Activated CD8-positive, alpha-beta memory T cell treated with anti-CD3 and anti-CD28 coated beads, Interleukin-2, amount 10 ng/mL, durations not matched to agents 7 days and 5 days (primary cell): ENCODE measurements at places on chromosomes 12 and 14. TPM values are rescaled to one million over a fixed set of nuclear protein-coding genes. Genes with fewer than 3 reads are reported as not detected.
A peak's percentile ranks its signal among the peaks of the same experiment; 100 is the strongest.

LAG3 gene
- total RNA-seq = 320 TPM

HCAR3 gene
- total RNA-seq = not detected

ARID2 gene
- 38.3 TPM for total RNA-seq

PIGH gene
- total RNA-seq = 17.1 TPM

TAS2R30 gene
- total RNA-seq = 2.1 TPM

DNA sequence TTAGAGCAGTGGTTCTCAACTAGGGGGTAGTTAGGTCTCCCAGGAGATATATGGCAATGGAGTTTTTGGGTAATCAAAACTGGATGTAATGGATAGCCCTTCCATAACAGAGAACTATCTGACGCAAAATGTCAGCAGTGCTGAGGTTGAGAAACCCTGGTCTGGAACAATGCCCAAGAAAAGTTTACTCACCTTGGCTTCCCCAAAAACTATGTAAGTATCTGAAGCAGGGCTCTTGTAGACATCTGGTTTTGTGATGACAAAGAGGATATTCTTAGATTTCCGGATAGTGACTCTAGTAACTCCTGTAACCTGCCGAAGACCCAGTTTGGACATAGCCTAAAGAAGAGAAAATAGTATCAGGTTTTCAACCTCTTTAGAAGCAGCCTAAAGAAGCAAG lies 11.8 kb downstream of the NACA start:
- no peaks in the 10 kb centered on the region for H3K27me3 ChIP-seq
- no peak for DNase-seq
- H3K27ac ChIP-seq = no peak overlapping the region
- peaks cover 54% of the 10 kb centered on the region for H3K36me3 ChIP-seq
- H3K4me3 ChIP-seq = no peak overlapping the region
- peaks cover 22% of the 10 kb centered on the region for H3K4me1 ChIP-seq

DNA sequence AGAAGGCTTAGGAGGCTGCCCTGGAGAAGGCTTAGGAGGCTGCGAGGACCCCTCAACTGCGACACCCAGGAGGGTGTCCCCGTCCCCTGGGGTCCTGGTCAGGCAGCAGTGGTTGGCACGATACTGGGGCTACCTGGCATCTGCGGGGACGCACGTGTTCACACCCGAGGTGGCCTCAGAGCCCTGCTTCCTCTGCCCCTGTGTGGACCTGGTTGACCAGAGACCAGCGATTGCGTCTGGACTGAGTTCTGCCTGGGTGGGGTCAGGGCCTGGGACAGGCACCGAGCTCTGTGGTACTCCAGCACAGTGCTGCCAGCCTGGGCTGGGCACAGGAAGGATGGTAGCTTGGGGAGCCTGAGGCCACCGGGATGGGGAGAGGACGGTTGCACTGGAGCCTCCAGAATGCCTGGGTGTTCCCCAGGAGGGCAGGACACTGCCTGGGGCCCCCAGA lies 735 bp downstream of the ASPG start:
- DNase-seq = no peak
- no peaks in the 10 kb centered on the region for H3K4me1 ChIP-seq
- H3K27me3 ChIP-seq = peaks cover 7% of the 10 kb centered on the region
- no peak overlapping the region for H3K4me3 ChIP-seq
- no peaks in the 10 kb centered on the region for H3K36me3 ChIP-seq

CLEC4C gene
- total RNA-seq = not detected

GRCh38 chr12:52199294-52199919 lies 7.6 kb upstream of the KRT80 start:
- H3K27me3 ChIP-seq = peaks cover 16% of the 10 kb centered on the region
- no peak overlapping the region for H3K27ac ChIP-seq
- peaks cover 2% of the 10 kb centered on the region for H3K4me1 ChIP-seq
- no peak for DNase-seq
- H3K4me3 ChIP-seq = no peak overlapping the region
- H3K36me3 ChIP-seq = no peaks in the 10 kb centered on the region

- H3K27ac ChIP-seq = peak overlapping the region; percentile 65
- peak overlapping the region; percentile 46 for H3K4me3 ChIP-seq
- DNase-seq = peak; percentile 61
- peaks cover 46% of the 10 kb centered on the region for H3K36me3 ChIP-seq
- peaks cover 26% of the 10 kb centered on the region for H3K4me1 ChIP-seq
- H3K27me3 ChIP-seq = no peaks in the 10 kb centered on the region
These were observed 58.3 kb downstream of the PRKCH start for GRCh38 chr14:61379639-61380184.

- peak overlapping the region; percentile 96 for H3K27ac ChIP-seq
- H3K27me3 ChIP-seq = no peaks in the 10 kb centered on the region
- H3K4me1 ChIP-seq = peaks cover 78% of the 10 kb centered on the region
These were observed 9.2 kb downstream of the PHB2 start for GRCh38 chr12:6961278-6961694.

BCAT1 gene
- total RNA-seq = 18.9 TPM

GRCh38 chr14:35470755-35471154 lies 63.2 kb upstream of the INSM2 start:
- DNase-seq = no peak
- H3K4me1 ChIP-seq = no peaks in the 10 kb centered on the region
- H3K27ac ChIP-seq = no peak overlapping the region
- H3K36me3 ChIP-seq = no peaks in the 10 kb centered on the region
- no peak overlapping the region for H3K4me3 ChIP-seq

ARHGEF25 gene
- 0.70 TPM for total RNA-seq

DNA sequence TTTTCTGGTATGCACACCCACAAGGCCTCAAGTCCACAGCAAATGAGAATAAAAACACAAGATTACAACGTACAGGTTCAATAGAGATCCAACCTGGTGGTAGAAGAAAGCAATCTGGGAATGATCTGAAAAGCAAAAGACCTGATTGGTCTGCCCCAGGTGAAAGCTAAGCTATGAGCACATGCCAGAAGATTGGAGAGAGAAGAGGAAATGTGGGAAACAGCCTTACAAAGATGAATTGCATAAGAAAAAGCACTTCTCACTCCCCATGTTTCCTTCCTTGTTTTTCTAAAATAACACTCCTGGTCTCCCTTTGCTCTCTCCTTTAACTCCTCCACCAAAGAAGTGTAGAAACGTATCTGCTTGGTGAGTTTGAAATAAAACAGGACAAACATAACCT lies 77.3 kb upstream of the ANO6 start:
- H3K4me3 ChIP-seq = no peak overlapping the region
- H3K36me3 ChIP-seq = no peaks in the 10 kb centered on the region
- H3K27ac ChIP-seq = no peak overlapping the region
- no peak for DNase-seq
- H3K27me3 ChIP-seq = peaks cover 22% of the 10 kb centered on the region

DNA sequence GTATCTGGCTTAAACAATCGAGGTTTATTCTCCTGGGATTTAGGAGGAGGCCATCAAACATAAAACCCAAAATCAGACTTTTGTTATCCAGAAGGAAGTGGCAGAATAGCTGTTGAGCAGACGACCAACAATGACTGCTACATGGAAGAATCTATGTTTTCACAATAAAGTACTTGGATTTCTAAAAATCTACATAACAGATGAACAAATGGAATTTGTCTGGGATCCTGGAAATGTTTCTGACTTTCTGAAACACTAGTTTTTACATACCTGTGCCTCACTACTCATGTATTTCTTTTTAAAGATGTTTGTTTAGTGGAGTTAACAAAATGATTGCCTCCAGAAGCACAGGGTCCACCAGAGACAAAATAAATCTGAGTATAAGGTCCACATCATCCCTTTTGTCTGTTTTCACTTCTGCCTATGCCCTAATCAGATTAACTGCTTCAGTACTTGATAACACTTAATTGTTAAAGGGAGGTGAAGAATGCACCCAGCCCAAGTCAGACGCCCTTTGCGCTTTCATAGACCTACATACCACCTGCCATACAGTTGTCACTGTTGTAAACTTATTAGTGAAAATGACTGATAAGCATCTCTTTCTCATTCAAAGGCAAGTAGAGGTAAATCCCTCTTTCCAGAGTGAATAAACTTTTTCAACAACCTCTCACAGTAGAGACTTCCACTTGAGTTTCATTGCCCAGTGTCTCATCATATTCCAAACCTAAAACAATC lies 164.6 kb downstream of the EGLN3 start:
- H3K4me3 ChIP-seq = no peak overlapping the region
- H3K27me3 ChIP-seq = peaks cover 8% of the 10 kb centered on the region
- DNase-seq = no peak
- peaks cover 5% of the 10 kb centered on the region for H3K4me1 ChIP-seq

DNA sequence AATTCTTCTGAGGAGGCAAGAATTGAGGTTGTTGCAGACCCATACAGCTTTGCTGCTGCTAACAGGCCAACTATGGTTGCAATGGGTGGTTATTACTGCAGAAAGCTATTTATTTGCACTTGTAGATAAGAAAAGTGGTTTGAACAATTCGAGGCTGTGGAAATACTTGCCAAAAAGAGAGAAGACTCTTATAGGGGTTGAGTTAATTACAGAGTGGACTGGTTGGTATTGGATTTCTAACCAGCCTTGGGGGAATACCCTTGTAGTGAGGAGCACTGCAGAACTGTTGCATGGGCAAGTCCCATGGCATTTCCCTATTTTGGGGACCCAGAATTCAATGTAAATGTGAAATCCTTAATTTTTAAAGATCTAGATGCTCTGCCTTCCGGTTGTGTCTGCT lies 120.5 kb downstream of the KCNMB4 start:
- H3K4me3 ChIP-seq = no peak overlapping the region
- H3K36me3 ChIP-seq = no peaks in the 10 kb centered on the region
- H3K4me1 ChIP-seq = no peaks in the 10 kb centered on the region
- H3K27ac ChIP-seq = no peak overlapping the region
- H3K27me3 ChIP-seq = peaks cover 3% of the 10 kb centered on the region

DNA sequence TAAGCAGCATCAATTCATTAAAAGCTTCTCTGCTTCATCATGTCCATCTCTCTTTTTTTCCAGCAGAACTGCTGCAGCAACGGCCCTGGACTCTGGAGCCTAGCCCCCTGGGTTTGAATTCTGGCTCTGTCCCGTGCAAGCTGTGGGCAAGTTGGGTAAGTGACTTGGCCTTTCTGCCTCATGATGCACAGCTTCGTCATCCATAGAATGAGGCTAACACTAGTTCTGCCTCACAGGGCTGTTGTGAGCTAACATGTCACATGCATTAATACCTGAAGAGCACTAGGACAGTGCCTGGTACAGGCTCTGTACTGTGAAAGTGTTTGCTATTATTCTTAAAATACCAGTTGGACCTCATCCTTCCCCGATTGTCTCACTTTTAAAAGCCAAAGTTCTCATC lies 4.2 kb downstream of the KRT82 start:
- no peaks in the 10 kb centered on the region for H3K36me3 ChIP-seq
- no peaks in the 10 kb centered on the region for H3K4me1 ChIP-seq
- no peak for DNase-seq
- H3K27ac ChIP-seq = no peak overlapping the region

- H3K27ac ChIP-seq = no peak overlapping the region
- H3K4me3 ChIP-seq = no peak overlapping the region
- no peaks in the 10 kb centered on the region for H3K36me3 ChIP-seq
- no peak for DNase-seq
These were observed 152.4 kb downstream of the TMX1 start for GRCh38 chr14:51392416-51392815.

DNA sequence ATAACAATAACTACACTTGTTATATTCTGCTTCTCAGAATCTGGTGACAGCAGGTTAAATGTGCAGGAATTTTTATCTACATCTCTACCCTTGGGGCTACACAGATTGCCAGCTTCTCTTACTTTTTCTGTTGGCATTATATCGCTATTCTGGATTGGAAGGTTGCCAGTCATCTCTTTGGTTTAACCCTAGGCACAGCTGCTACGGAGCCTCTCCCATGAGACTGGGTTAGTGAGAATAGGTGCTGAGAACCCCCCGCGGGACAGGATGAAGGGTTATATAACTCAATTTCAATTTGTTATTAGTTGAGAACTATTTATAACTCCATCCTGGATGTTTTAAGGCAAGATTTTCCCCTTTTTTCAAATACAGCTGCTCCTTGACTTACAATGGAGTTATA lies 73.1 kb downstream of the ACADS start:
- no peak overlapping the region for H3K4me3 ChIP-seq
- DNase-seq = no peak
- H3K4me1 ChIP-seq = peaks cover 47% of the 10 kb centered on the region

TCL1B gene
- total RNA-seq = not detected

TAS2R19 gene
- 1.8 TPM for total RNA-seq

DNA sequence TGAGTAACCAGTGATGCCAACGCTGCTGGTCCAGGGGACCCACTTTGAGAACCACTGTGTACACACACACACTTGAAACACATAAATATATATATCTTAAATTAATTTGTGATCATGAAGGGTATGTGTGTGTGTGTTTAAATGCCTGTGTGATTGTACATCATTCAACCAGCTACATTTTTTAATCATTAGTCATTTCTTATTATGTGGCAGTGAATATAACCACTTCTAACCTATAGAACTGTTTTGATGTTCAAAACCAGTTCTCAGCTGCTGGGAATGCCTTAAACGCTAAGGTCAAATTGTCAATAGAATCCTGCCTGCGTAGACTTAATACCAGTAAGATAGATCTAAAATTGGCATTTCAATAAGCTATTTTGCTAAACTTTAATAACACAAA lies 330.0 kb downstream of the SYT1 start:
- H3K27me3 ChIP-seq = no peaks in the 10 kb centered on the region
- no peaks in the 10 kb centered on the region for H3K36me3 ChIP-seq

NANOG gene
- not detected for total RNA-seq

CD69 gene
- total RNA-seq = 104 TPM

DNA sequence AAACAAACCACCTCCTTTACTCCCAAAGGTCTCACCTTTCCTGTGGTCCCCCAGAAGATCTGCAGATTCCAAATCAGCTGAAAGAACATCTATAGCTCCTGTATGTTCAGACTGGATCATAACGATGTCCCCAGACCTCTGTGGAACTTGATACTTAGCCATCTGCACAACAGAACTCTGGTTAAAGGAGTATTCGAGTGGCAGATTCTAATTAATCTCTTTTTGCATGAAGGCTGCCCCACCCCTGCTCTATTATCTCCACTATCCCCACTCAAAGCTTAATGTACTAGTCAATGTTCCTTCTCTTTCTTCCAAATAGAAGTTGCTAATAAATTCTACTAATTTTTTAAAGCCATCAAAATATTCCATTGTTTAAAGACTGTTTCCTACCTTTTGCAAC lies 22.8 kb downstream of the GSTZ1 start:
- no peaks in the 10 kb centered on the region for H3K27me3 ChIP-seq
- no peak overlapping the region for H3K27ac ChIP-seq
- no peak overlapping the region for H3K4me3 ChIP-seq
- no peaks in the 10 kb centered on the region for H3K4me1 ChIP-seq
- H3K36me3 ChIP-seq = peaks cover 10% of the 10 kb centered on the region

DNA sequence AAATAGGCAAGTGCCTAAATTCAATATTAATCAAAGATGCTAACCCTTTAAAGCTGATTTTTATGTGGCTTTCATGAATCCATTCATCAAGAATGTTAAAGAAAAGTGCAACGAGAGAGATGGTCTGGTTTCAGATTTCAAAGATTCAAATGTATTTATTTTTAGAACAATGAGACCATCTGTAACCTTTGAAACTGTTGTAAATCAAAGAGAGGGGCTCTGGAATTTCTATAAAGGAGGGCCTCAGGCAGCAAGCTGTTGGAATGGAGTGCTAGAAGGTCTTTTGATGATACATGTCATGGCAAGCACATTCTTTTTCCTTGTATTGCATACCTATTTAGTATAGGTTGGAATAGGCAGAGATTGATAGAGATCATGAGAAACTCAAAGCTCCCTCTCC lies 433.0 kb downstream of the LRIG3 start:
- no peaks in the 10 kb centered on the region for H3K27me3 ChIP-seq
- no peak for DNase-seq
- H3K36me3 ChIP-seq = no peaks in the 10 kb centered on the region
- H3K4me3 ChIP-seq = no peak overlapping the region
